Stimulated activated CD4-positive, alpha-beta T cell treated with anti-CD3 and anti-CD28 coated beads, Interleukin-15, amount 100 ng/mL, for 1 hour (primary cell): ENCODE measurements at places on chromosomes 7 and 10.

GRCh38 chr7:28362182-28362581, 50.1 kb upstream of the CREB5 start:
- no peak for DNase-seq

DNA sequence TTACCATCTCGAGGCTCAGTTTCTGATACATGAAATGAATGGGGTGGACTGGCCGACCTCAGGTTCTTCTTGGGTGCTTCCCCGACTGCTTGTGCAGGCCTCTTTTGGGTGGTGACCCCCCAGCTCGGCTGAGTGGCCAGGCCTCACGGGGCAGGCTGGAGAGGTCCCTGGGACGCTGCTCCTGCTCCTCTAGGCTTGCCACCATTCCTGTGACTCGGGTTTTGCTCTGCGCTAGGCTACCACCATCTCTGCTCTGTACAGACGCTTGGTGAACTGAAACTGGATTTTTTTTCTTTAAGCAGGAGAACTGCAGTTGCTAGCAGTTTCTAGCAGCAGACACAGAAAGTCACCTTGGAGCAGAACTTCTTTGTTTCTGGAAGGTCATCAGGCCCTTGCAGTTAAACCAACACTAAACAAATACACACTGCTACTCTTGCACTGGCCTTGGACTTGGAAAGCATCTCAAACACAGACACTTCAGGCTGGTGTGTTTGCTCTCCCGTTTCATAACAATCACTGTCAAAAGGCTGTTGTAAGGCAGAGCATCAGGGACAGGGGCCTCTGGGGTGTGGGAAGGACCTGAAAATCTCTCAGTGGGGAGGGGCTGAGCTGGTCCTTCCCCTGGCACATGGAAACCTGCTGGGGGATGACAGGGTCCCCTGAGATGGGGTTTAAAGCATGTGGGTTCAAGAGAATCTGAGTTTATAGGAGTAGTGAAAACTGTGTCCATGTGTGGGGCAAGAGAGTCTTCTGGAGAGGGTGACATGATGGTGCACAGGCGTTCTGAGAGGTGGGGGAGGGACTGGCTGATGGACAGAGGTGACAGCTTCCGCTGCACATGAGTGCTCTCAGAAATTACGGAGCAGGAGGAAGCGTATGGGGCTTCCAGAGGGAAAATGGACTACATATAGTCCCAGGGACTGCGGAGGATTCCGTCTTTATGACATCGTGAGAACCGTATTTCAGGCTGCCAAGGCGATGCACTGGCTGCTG, 35.0 kb upstream of the GIMAP8 start:
- DNase-seq: no peak

DNA sequence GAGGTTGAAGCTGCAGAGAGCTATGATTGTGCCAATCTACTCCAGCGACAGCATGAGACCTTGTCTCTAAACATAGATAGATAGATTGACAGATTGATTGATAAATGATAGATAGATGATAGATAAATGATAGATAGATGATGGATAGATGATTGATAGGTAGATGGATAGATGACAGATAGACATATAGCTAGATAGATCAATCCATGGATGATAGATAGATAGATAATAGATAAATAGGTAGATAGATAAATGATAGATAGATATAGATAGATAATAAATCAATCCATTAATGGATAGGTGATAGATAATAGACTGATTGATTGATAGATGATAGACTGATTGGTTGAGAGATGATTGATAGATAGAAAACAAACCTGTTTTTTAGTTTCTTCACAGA, 349.6 kb downstream of the PAXIP1 start:
- no peak for DNase-seq

GRCh38 chr7:51128545-51129435, 187.8 kb downstream of the COBL start:
- no peak for DNase-seq

- no peak for DNase-seq
These were observed 691.8 kb downstream of the SUGCT start for GRCh38 chr7:40826411-40827221.

DNA sequence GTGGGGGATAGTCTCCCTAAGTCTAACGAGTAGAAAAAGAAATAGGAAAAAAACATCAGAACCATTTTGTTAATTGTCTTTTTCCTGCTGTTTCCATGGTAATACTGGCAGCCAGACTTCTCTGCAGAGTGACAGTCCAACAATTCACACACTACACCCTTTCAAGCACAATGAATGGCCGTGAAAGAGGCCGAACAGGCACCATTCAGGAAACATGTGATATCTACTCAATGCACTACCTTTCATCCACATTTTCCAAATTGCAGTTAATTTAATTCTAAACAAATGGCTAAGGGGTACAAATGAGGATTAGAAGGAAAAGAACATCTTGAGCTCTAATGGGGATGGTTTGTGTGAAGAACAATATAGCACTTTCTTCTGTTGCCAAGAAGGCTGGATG, 358.5 kb upstream of the ANKRD30A start:
- DNase-seq: no peak

GRCh38 chr7:134724606-134725005, 54.8 kb upstream of the CALD1 start:
- no peak for DNase-seq
